Sigmoid colon (tissue), 7 donors: ENCODE measurements at places on chromosomes 1 and 21.
A peak's percentile ranks its signal among the peaks of the same experiment; 100 is the strongest.

DNA sequence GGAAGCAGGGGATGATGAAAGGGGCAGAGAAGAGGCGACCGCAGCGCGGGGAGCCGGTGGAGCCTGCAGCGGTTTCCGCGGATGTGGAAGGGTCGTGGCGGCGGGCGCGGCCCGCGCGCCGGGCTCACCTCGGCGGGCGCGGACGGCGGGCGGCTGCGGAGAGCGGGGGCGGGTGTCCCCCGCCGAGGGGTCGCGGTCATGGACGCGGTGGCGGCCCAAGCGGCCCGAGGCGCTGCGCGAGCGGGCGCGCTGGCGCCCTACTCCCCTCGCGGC is 572 bp downstream of the LPGAT1 start:
- DNase-seq: no peak

DNA sequence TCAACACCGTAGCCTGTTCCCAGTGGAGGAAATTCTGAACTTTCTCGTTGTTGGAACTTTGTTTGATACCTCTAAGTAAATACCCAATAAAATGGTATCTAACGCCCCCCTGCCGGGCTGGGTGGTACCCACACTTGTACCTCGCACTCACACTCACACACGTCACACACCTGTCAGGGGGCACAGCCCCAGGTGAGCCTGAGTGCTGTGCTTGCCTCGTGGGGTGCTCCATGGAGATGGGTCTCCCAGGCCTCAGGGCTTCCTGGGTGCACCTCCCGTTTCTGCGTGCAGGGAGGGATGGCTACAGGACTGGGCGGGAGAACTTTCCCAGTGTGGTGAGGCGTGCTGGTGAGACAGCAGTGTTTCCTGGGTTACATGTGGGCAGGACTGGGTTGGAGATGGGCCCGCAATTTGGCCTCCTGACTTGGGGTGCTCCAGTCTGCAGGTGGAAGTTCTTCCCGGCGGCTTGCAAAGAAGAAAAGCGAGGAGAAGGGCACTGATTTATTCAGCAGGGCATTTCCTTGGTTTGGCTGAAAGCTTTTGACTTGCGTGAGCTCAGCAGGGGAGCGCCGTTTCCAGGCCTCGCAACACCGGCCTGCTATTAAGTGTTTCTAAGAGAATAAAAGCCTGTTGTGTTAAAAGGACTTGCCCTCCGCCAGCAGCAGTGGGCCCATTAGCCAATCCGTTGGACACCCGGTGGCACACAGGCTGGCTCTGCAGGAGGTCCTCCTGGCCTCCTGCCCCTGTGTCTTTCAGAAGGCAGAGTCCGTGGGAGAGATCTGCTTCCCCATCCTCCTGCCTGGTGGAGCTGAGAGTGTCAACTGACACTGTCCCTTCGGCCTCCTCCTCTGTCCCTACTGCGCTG is 79.7 kb downstream of the KIF26B start:
- DNase-seq: no peak

DNA sequence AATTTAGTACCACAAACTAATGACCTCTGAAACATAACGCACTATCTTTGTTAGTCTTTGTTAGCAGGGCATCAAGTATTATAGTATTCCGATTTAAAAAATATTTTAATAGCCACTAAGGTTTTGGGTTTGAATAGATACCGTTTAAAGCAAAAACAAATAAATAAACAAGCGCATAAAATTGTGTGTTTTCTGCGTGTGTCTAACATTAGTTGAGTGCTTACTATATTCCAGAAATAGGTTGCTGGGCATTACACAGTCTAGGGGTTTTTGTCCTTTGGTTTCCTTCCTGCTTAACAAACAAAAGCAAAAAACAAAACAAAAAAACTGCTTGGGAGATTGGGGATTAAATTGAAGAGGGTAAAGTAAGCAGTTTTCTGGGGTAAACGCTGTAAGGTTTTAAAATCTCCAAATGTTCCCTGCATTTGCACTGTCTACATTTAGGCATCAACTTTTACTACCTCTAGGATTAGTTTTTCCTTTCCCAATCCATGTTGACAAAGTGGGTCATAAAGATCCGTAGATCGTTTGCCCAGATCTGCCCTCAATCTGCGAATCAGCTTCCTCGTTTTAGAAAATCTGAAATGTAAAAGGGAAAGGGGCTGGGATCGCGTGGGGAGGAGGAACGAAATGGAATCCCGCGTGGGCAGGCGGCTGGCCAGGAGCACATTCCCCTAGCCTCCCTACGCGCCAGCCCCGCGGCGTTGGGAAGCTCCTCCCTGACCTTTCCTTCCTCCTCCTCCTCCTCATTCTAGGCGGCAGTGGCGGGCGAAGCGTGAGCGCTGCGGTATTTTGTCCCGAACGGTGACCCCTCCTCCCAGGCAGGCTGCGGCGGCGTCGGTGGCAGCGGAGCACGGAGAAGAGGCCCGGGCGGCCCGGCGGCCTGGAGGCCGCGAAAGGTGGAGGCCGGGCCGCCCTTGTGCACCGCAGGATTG is at the start of gene KCTD3:
Gene KCTD3 (plus strand): TSS at position 749 of the 935 bp plus-strand sequence. CDS start 382 bp downstream, outside the sequence.
- peak; percentile 89 for DNase-seq

DNA sequence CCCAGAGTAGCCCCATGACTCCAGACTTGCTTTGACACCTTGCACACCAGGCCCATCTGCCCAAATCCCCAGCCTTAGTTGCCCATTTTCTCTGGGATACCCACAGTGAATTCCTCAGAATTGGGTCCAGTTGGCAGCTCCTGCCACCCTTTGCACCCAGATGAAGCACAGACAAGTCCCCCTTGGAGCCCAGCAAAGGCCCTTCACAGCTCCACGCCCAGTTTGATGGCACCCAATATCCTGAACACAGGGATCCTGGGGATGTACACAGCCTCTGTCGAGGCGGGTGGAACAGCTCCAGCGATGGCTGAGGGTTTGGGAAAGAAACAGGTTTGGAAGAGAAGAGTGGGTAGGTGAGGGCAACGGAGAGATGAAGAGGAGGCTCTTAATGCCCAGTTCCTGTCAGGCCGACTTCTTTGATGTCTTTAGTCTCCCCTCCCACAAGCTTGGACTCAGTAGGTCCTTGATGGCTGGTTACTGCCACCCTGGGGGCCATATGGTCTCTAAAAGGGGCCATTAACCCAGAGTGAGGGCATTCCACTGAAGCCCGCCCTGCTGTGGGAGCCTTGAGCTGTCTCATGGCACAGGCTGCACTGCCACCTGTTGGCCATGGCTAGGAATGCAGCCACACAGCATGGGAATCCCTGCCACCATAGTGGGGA is 21.7 kb downstream of the TMEM53 start:
- peak; percentile 87 for DNase-seq

GRCh38 chr21:17250778-17251241 is 262.0 kb upstream of the CXADR start:
- no peak for DNase-seq

- no peak for DNase-seq
These were observed 640.2 kb upstream of the PKN2 start for GRCh38 chr1:88043834-88044233.

GRCh38 chr1:111857194-111857651 is 101.5 kb downstream of the DDX20 start:
- DNase-seq: no peak

DNA sequence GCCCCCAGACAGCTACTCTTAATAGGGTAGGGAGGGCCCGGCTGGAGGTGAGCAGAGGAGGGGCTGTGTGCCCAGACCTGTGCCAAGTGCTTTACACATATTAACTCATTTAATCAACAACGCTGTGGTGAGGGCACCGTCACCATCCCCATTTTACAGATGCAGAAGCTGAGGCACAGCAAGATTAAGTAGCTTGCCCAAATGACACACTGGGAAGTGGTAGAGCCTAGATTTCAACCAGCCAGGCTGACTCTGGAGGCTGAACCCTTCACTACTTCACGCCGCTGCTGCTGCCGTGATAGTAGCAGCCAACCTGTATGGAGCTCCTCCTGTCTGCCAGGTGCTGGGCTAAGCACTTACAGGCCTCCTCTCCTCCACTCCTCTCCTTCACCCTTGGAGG is 127.2 kb downstream of the PTPRU start:
- DNase-seq: no peak

DNA sequence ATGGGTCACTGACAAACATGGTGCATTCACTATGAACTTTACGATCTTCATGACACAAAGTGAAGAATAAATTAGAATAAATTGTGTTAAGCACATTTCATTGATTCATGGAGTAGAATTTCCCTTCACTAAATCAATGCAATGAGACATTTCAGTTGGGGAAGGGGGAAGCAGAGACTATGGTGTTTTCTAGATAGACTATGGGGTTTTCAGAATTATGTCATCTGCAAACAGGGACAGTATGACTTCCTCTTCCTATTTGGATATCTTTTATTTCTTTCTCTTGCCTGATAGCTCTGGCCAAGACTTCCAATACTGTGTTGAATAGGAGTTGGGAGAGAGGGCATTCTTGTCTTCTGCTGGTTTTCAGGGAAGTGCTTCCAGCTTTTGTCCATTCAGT is 80.0 kb upstream of the C1orf105 start:
- no peak for DNase-seq

- no peak for DNase-seq
These were observed 3.2 kb downstream of the PTP4A2 start for GRCh38 chr1:31934706-31935629.

- no peak for DNase-seq
These were observed 154.9 kb downstream of the ZNF648 start for GRCh38 chr1:181906631-181907030.

GRCh38 chr1:88985032-88985431 is 7.4 kb downstream of the KYAT3 start:
- no peak for DNase-seq

- no peak for DNase-seq
These were observed 34.1 kb downstream of the CDCP2 start for GRCh38 chr1:54118704-54119103.

GRCh38 chr1:220791285-220791684 is 4.6 kb downstream of the MTARC1 start:
- DNase-seq: no peak

DNA sequence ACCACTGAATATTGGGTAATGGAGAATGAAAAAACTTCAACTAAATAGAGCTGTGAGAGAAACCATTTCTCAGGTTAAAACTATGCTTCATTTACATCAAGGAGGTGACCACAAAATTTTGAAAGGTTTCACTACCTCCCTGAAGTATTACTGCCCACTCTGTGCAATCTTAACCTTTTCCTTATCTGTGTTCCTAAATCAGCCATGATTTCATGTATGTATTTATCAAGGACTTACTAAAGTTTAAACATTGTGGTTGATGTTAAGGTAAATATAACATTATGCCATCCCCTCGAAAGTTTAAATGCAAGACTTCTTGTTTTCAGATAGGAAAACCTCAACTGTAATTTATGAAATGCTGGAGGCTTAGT is 84.4 kb downstream of the CLEC20A start:
- no peak for DNase-seq

DNA sequence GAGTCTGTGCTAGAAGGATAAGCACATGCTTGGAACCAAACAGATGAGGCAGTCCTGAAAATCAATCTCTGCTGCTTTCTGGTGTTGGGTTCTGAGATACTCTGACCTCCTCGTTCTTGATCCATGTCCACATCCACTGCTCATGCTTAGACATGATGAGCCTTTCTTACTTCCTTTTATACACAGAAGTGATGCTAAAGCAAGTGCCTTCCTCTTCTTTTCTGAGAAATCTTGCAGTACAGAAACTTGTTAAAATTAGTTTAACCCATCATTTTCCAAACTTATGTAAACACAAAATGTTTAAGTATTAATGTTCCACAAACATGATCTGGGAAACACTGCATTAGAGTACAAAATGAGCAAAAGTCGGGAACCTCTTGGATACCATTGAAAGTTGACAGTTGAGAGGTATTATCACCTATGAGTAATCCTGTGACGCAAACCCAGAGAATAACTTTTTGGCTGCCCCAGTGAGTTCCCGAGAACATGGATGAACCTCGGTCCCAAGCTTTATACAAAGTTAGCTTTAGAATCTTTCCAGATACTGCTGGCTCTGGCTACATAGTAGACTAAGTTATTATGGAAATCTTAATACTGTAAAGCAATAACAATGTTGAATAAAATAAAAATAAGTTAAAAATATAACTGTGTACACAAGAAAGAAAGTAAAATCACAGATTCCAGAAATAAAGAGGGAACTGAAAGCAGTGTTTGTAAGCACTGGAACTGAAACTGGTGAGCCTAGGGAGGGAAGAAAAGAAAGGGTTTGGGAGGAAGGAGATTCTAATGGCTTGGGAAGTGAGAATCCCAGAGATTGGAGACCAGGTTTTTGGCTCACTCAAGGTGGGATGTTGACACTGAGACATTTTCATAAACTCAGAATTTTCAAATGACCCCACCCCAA is 429.3 kb upstream of the RUNX1 start:
- DNase-seq: no peak

DNA sequence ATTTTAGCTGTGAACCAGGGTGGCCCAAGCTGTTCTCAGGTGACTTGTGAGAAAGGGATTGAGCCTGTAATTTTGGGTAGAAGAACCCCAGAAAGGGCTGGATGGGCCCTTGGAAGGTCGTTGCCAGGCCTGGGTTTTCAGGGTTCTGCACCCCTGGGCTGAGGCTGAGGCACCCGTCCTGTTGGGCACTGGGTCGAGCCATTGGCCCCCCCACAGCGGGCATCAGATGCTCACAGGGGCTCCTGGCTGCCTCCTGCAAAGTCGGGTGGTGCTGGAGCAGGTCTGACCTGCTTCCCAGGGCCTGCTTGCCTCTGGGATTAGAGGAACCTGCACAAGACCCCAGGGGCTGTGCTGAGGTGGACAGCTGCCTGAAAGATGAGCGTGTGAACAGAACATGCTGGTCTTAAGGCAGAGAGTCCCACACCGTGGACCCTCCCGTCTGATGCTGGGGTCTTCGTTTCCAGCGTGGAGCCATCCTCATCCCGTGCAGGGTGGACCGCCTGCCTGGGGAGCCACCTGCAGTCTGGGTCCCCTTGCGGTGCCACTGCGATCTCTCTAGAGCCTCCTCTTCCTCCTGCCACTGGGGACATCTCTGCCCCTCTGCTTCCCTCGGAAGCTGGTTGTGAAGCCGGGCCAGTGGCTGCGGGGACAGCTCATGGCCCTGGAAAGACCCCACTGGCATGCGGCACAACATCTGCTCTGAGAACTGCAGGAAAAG is 1.7 kb upstream of the TRPM2 start:
- DNase-seq: no peak

DNA sequence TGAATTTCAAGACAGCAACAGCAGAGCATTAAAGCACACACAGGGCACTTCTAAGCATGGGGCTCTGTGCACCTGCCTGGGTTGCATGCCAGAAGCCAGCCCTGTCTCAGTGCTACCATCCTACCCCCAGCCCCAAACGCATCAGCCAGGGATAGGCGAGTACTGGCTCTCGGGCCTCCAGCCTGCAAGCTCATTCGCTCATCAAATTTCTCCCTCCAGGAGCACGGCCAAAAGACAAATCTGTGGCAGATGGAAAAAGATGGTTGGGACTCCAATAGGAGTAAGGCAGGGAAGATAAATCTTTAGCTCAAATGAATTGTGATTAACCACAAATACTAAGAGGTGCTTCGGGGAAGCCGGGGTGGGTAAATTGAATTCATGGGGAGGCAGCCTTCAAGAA is 189.6 kb downstream of the KAZN start:
- no peak for DNase-seq

GRCh38 chr1:6172549-6172948 is 7.6 kb downstream of the CHD5 start:
- DNase-seq: no peak
